ENCODE measurements at places on chromosomes 2 and 18.

DNA sequence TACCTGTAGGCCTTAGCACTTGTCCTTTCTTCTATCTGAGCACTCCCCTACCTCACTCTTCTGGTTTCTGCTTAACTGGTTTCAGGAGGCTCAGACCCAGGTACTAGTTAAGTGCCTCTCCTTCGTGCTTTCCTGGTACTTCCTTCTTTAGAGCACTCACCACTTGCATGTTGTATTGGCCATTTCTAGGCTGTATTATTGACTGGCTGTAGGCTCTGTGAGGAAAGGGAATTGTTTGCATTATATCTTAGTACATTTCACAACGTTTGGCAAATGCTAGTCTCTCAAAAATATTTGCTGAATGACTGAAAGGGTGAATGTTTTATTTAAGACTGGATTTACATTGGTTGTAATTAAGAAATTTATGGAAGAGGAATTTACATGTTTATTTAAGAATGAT lies 36.0 kb upstream of the SCN1A start:
- no peak for DNase-seq

DNA sequence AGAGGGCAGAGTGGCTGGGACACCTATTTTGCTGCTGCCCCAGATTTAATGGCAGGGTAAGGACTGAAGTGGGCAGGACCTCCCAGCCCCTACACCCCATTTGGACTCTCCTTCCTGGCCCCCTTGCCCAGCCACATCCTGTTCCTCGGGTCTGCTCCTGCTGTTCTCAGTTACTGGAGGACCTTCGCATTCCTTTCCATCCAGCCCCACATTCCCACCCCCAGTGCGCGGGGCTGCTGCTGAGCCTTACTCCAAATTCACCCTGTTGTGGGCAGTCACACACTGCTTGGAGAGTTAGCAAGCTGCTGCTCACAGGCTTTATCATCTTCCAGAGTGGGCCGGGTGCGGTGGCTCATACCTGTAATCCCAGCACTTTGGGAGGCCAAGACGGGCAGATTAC lies 75.2 kb upstream of the SLC14A2 start:
- DNase-seq: no peak

GRCh38 chr2:185668710-185669109 lies 69.9 kb upstream of the FSIP2 start:
- DNase-seq: no peak

GRCh38 chr2:96823198-96823597 lies 7.1 kb downstream of the CNNM3 start:
- DNase-seq: no peak
